ENCODE measurements at places on chromosomes 1 and 21.
A peak's percentile ranks its signal among the peaks of the same experiment; 100 is the strongest.

GRCh38 chr1:192565946-192566345 lies 9.6 kb upstream of the RGS1 start:
- DNase-seq = no peak

GRCh38 chr1:150778409-150778808 lies 12.8 kb upstream of the CTSS start:
- no peak for DNase-seq

DNA sequence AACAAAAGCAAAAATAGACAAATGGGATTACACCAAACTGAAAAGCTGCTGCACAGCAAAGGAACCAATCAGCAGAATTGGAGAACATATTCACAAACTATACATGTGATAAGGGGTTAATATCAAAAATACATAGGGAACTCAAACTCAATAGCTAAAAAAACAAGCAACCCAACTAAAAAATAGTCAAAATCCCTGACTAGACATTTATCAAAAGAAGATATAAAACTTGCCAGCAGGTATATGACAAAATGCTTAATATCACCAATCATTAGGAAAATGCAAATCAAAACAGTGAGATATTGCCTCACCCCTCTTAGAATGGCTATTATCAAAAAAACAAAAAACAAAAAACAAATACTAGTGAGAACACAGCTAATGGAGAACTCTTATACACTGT lies 140.3 kb downstream of the LRRIQ3 start:
- no peak for DNase-seq

DNA sequence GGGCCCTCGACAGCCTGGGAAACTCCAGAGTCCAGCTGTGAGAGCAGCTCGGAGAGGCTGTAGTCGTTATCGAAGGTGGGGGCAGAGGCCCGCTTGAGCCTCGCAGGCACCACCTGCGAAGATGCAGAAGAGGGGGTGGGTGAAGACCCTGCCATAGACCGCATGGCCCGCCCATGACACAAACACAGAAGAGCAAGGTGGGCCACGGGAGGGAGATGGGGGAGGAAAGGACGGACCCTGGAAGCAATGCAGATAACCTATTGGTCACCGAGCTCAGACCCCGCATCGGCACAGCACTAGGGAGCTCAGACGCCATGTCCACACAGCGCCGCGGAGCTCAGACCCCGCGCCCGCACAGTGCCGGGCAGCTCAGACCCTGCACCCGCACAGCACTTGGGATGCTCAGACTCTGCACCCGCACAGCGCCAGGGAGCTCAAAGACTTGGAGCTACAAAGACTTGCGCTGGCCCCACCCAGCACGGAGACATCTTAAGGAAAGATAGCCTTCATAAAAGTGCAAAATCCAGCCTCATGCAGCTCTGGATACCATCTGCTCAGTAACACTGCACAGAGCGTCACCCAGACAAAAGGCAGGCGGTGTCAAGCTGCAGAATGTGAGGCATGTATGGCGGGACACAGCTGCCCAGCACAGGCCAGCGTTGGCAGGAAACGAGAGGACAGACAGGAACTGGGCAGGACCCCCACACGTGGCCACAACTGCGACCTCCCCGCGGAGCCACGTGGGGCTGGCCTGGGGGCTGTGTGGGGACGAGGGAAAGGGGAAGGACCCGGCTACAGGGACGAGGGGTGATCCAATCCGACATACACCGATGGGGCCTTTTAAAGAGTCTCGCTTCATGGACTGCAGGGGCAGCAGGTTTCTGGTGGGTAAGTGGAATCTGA lies 22.6 kb downstream of the RIPK4 start:
- DNase-seq = no peak

- no peak for DNase-seq
These were observed 53.9 kb downstream of the MORN1 start for GRCh38 chr1:2337501-2337900.

DNA sequence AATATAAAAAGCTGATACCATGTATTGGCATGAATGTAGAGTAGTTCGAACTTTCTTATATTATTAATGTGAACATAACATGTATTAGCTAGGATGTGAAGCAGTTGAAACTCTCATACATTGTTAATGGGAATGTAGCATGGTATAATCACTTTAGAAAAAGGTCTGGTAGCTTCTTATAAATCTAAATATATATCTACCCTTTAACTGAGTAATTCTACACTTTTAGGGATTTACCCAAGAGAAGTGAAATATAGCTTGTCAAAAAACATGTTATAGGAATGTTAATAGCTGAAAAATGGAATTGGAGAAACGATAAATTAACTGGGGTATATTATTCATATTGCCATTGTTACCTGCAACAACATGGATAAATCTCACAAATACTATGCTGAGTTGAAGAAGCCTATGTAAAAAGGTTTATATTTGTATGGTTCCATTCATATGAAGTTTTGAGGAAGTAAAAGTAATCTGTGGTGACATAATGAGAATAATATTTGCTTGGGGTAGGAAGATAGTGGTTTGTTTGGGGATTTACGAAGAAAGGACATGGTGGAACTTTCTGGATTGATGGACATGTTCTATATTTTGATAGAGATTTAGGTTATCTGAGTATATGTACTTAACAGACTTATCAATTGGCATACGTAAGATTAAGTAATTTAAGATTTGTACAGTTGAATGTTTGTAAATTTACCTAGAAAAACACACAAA lies 76.6 kb downstream of the MAST2 start:
- no peak for DNase-seq

GRCh38 chr1:37473431-37474045 lies 842 bp upstream of the ZC3H12A start:
- peak; percentile 52 for DNase-seq

- no peak for DNase-seq
These were observed 269.0 kb upstream of the USP24 start for GRCh38 chr1:55484173-55484572.

GRCh38 chr21:41597811-41598231 lies 89.9 kb upstream of the TMPRSS2 start:
- no peak for DNase-seq

GRCh38 chr1:10059342-10059718 lies 26.6 kb downstream of the UBE4B start:
- no peak for DNase-seq

DNA sequence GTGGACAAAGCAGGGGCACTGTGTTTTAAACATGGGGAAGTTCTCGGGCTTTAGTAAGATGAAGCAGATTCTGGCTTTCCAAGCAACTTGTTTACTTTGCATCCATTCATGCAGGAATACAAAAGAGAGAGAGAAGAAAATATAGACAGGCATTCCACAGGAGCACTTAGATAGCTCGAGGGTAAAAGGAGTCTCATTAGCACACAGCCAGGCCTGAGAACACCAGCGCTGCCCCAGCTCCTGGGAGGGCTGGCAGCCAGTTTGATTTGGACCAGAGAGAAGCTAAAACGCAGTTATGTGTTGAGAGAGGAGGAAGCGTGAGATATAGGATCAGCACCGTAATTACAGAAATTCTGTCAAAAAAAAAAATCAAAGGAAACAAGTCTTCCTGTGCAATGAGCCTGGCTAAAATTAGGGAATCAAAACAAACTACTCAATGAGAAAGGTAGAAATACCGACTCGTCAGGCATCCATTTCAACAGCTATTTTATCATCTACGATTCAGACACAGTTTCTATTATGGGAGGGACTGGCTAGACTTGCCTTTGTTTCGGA lies 68.2 kb downstream of the CLSTN1 start:
- no peak for DNase-seq

- no peak for DNase-seq
These were observed 601.1 kb downstream of the USP25 start for GRCh38 chr21:16330908-16331268.

GRCh38 chr1:117077267-117077666 lies 17.1 kb downstream of the TTF2 start:
- DNase-seq = peak; percentile 56

DNA sequence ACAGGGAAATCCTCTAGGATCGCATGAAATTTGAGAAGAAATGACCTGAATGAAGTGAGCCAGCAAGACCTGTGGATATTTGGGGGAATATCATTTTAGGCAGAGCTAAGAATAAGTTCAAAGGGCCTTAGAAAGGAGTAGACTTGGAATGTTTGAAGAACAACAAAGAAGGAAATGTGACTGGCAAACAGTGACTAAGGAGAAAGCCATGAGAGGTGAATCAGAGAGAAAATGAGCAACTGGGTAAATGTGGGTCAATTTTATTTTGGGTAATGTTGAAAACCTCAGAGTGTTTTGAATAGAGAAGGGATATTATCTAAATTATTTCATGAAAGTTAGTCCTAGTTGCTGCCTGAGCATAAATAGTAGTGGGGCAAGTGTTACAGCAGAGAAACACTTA lies 672.8 kb downstream of the LMO4 start:
- no peak for DNase-seq

DNA sequence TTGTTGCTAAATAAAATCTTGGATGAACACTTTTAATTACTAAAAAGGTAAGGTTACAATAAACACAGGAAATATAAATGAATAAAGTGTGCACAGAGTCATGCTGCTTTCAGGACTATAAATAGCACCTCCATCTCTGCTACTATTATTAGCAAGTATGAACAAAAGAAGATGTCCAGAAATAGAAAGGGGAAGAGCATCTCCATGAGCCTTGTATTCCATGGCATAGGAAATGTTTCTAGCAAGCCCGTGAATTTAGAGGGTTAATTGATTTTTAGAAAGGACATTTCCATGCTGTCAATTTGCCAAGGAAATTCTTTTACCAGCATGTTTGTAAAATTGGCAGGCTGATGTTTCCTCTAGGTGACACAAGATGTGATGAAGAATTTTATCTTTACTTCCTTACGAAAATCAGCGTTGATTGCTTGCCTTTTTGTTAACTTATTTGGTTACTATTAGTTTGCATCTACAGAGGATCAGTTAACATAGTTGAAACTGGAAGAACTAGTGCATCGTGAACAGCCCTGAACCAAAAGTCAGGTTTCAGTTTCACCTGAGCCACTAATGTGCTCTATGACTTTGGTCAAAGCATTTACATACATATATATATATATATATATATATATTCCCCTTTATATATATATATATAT lies 45.3 kb downstream of the NR5A2 start:
- DNase-seq = no peak

DNA sequence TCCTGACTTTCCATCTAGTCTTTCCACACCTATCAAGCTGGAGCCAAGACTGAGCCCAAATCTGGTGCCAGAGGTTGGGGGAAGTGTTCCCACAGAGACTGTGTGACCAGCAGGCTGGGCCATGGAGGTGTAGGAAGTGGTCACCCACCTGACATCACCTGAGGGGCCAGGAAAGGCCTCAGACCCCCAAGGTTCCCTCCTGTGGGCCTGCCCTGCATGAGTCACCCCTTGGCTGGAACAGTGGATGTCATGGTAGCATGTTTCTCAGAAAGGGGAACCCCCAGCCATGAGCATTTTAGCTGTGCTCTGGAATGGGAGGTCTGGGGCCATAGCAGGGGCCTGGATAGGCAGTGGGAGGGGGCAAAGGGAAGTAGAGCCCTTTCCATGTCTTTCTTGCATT lies 5.7 kb upstream of the TNFRSF8 start:
- DNase-seq = no peak

DNA sequence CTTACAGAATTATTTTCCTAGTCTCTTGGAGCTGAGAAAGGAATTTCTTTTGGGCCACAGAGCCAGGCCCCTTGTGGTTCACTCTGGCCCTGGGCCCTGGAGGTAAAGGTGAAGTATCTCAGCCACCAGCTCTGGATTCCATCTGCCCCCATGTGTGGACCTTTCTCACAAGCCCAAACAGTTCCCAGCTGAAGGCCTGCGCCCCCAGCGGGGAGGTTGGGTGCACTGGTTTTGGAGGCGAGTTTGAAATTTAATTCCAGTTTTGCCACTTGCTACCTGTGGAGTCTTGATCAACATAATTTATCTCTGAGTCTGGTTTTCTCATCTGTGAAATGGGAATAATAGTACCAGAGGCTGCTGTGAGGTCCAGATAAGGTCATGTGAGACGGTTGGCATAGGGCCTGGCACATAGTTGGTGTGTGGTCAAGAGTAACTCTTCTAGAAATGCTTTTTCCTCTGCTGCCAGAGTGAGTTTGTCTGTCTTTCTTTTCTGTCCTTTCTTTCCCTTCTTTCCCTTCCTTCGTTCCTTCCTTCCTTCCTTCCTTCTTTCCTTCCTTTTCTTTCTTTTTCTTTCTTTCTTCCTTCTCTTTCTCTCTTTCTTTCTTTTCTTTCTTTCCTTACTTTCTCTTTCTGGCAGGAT lies 6.1 kb downstream of the AGTRAP start:
- DNase-seq = no peak

DNA sequence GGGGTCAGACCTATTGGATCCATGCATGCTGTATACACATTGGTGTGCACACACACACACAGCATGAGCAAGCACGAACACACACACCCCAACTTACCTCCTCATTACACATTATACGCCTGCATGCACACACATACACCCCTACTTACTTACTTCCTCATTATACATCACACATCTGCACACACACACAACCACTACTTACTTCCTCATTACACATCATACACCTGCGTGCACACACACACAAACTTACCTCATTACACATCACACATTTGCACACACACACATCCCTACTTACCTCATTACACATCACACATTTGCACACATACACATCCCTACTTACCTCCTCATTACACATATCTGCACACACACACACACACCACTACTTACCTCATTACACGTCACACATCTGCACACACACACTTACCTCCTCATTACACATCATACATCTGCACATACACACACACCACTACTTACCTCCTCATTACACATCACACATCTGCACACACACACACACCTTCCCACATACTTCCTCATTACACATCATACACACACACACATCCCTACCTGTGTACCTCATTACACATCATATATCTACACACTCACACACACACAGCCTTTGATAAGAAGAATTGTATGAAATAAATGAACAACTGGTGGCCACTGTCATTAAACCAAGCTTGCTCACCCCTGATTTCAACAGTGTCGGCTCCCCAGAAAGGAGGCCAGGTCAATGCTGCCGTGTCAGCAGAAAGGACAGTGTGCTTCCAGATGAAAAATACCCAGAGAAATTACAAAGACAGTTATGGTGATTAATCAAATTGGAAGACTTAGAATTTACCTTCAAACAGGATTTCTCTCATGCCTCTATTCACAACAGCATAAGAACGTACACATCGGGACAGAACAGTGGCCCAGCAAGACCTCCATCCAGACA lies 117.8 kb downstream of the SETD4 start:
- no peak for DNase-seq

GRCh38 chr1:228989992-228990827 lies 254.9 kb downstream of the RHOU start:
- no peak for DNase-seq

GRCh38 chr1:214008347-214008746 lies 20.6 kb downstream of the PROX1 start:
- DNase-seq = no peak

DNA sequence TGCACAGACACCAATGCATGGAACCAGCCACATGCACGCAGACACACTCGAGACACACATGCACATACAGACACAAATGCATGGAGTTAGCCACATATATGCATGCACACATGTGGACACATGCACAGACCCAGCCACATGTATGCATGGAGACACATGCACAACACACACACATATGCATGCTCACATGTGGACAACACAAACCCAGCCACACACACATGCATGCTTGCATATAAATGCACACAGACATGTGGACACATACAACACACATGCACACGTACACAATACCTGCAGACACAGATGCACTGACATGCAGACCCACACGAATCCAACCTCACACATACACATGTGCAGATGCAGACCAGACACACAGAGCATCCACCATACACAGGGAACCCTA lies 31.1 kb downstream of the WNT9A start:
- DNase-seq = no peak

Data from stimulated activated naive CD4-positive, alpha-beta T cell treated with Interleukin-2 at 50 U/mL for 16 hours (primary cell).